ENCODE measurements at places on chromosomes 1 and 21. TPM values are rescaled to one million over a fixed set of nuclear protein-coding genes. Genes with fewer than 3 reads are reported as not detected.

GRCh38 chr1:232626452-232626851 is 3.5 kb downstream of the SIPA1L2 start:
- DNase-seq: no peak

DNA sequence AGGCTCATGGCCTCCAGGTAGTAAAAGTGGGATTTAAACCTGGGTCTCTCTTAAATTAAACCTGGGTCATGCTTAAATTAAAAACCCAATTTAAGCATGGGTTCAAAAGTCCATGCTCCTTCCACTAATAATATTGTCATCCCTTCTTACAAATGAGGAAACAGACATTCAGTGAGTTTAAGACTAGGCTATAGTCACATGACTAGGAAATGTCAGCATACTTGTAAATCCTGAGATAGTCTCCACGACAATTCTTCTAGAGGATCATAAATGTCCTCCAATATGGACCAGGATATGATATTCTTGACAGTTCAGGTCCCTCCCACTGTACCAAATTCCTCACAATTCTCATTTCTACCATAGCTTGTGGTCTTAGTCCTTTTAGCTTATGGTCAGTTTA is 10.5 kb upstream of the IGFN1 start:
- DNase-seq: no peak

DNA sequence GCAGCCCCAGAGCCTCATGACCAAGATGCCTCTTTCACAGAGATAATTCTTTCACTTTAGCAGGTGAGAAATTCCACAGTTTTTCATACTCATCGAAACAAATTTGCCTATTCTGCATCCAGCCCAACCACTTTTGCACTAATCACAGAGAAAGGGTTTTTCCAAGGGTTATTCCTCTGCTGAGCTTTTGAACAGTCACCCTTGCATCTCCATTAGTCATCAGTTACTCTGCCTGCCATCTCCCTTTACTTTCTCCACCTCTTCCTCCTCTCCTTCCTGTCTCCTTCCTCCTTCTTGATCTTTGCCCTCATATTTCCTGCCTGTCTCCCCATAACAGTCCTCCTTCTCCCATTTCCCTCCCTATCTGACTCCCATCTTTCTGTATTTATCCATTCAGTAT is 43.9 kb downstream of the FH start:
- DNase-seq: peak; percentile 32

Gene RORC
- under 0.01 TPM for total RNA-seq

- no peak for DNase-seq
Measured at GRCh38 chr21:36700971-36701755, 2.2 kb downstream of the SIM2 start.

- peak; percentile 71 for DNase-seq
Measured at GRCh38 chr1:4652631-4653327, 1.6 kb upstream of the AJAP1 start.

Gene PTPRC
- total RNA-seq: not detected

DNA sequence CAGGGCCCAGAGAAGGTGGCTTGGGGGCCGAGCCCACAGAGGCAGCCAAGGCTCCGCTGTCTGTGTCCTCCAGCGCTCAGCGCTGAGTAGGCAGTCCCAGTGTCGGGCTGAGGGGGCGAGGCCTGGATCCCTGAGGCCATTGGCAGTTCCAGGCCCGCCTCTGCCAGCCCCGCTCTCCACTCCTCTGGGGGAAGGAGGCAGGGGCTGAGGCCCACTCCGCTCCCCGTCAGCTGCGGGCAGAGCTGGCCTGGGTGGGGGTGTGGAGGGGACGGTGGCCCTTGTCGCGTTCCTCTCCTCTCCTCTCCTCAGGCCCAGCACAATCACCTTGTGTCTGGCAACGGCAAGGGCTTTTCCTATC is 132.8 kb downstream of the CASZ1 start:
- DNase-seq: no peak

Measured in dermis blood vessel endothelial cell (primary cell).